Activated naive CD8-positive, alpha-beta T cell treated with anti-CD3 and anti-CD28 coated beads for 36 hours (primary cell): ENCODE measurements at places on chromosomes 13 and 19.

DNA sequence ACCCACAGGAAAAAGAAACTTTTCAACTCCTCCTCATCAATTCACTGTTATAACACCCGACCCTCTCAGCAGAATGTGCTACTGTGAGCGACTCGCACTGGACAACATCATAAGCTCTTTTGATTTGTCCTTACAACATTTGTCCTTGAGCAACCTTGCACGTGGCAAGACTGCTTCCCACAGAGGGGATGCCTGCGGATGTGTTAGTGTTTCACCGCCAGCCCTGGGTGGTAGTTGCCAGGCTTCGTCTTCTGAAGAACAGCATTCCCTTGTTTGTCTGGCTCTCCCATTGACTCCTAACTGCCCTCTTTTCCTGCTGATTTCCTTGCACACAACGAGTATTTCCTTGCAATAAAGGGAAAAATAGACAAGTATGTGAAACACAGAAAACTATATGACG, 111.4 kb upstream of the SLC7A1 start:
- DNase-seq: no peak

- no peak for DNase-seq
Measured at GRCh38 chr13:109698779-109699178, 87.6 kb downstream of the IRS2 start.

DNA sequence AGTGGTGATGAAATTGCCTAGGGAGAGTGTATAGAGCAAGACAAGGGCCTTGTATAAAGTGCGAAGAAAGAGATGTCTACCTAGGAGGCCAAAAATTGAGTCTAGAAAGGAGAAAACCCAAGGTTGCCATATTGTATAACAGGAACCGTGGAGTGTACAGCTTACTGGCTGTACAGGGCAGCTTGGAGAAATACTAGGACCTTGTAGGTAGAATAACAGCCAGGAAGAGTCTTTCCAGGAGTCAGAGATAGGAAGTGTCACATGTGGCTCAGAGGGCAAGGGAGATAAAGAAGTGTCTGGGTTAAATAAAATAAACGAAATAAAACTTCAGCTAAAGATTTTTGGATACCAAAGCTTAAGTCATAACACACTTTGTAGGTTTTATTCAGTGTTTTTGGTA, 12.4 kb downstream of the CDK8 start:
- no peak for DNase-seq

- DNase-seq: no peak
Measured at GRCh38 chr19:2333027-2333806, 4.7 kb downstream of the SPPL2B start.

DNA sequence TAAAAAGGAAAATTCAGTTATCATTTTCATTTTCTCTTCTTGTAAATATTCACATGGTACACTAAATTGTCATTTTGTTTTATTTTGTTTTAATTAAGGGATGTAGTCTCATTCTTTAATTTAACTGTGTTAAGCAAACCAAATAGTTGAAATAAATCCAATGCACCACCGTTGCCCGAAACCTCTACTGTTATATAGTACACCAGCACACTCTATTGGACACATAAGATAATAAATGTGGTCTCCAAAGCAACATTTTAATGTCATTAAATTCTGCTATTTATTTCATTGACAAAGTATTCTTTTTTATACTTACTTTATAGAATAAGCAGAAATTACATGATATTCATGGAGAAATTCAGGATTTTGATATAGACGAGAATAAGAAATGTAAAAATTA, 156.4 kb upstream of the FREM2 start:
- no peak for DNase-seq

DNA sequence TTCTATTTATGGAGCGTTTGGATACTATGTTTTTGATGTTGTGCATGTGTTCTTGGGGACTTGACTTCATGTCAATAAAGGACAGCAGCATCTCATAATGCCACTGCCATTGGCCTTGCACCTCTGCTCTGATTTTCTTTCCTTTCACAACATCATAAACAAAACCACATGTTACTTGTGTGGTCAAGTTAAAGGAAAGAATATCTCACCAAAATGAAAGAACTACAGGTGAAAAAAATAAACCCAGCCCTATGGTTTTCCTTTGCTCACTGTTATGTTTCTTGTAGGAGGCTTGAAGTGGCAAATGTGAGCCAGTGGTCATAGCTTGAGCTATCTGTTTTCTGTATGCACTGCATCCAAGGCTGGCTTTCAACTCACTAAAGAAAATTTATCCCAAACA, 240.4 kb downstream of the KCNRG start:
- no peak for DNase-seq

DNA sequence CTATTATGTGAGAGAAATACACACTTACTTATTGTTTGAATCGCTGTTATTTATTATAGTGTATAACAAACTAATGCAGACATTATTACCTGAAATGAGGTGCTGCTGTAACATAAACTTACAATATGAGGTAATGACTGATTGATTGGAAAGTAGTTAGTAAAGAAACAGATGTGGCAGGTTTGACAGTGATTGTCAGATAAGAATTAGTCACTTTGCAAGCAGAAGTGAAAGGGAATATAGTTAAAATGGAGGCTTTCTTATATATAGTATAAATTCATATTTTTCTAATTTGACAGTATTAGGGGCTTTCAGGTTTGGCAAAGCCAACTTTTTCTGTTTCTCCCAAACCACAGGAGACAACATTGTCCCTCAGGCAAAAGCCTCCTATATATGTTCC, 20.6 kb downstream of the MIR17HG start:
- no peak for DNase-seq

- DNase-seq: no peak
Measured at GRCh38 chr19:28603453-28603852, 609.5 kb downstream of the UQCRFS1 start.

GRCh38 chr19:56972291-56972841, 131.8 kb upstream of the PEG3 start:
- no peak for DNase-seq
